Stimulated activated CD4-positive, alpha-beta T cell treated with anti-CD3 and anti-CD28 coated beads, Interleukin-4, amount 100 ng/mL, for 1 hour (primary cell): ENCODE measurements at places on chromosomes 4 and X.
A peak's percentile ranks its signal among the peaks of the same experiment; 100 is the strongest.

DNA sequence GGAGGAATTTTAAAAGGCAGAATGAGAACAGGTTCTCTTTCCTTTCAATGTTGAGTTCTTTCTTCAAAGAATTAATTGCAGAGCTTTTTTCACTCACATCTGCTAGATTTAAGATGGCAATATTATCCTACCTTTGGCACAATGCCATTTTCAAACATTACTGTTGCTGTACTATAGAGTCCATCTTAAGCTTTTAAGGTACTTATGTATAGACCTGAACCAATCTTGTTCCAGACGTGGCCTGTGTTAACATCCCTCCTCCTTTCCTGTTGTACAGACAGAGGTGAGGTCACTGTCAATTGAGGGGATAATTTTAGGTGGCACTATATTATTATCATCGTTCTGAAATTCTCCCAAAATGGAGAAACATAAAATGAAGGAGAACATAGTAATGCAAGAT is 53.0 kb upstream of the MYOZ2 start:
- DNase-seq, result no peak

DNA sequence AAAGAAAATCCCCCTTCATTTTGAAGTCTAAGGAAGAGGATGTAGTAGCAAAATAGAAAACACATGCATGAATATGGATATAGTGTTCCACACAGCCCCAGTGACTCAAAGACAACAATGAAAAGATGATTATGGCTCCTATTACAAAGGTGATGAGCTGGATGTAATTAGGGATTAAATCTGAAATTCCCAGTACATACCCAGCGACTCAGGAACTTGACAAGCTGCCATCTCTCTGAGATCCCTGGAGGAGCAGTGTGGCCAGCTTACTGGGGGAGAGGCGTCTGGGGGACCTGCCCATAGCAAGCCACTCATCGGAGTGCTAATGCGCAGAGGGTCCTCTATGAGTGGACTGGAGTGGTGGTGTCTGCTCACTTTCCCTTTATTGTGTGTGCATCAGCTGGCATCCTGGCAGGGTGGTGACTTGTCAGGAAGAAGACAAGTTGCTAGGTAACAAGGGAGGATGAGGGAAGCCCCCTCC is 42.7 kb upstream of the MGST2 start:
- no peak for DNase-seq

DNA sequence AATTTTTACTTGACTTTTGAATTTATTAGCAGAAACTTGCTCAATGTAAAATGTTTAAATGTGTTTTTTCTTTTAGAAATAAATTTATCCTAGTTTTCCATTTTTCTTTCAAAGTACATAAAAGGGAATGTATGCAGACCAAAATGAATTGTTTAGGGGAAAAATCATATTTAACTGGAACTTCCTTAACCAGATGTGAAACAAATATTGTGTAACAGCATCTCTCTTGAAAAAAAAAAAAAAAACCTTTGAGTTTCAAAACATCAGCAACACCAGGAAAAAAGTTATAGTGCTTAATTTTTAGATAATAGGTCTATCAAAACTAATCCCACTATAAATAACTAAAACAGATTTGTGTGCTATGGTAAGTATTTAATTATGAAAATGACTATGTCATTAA is 14.5 kb upstream of the CCNA2 start:
- no peak for DNase-seq

- DNase-seq, result peak; percentile 35
Observed at GRCh38 chrX:102155806-102156179, at the start of gene BEX5. BEX5 (minus strand) TSS chrX:102155977; CDS start chrX:102154265, 1,712 bp downstream.

DNA sequence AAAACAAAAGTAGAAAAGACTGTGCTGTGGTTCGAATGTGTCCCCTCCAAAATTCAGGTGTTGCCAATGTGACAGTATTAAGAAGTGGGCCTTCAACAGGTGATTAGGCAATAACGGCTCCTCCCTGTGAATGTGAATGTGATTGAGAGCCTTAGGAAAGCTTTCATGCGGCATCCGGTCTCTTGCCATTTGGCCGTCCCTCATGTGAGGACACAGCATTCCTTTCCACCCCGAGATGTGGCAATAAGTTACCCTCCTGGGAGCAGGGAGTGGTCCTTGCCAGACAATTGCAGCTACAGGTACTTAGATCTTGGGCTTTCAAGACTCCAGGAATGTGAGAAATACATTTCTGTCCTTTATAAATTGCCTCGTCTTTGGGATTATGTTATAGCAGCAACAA is 129.3 kb downstream of the CPEB2 start:
- DNase-seq, result no peak

GRCh38 chrX:149040873-149041535 is 464.1 kb downstream of the IDS start:
- DNase-seq, result no peak

- no peak for DNase-seq
Observed at GRCh38 chr4:75235359-75235951, 278.7 kb downstream of the RCHY1 start.

- DNase-seq, result no peak
Observed at GRCh38 chr4:139814323-139815015, 148.8 kb downstream of the MGST2 start.

DNA sequence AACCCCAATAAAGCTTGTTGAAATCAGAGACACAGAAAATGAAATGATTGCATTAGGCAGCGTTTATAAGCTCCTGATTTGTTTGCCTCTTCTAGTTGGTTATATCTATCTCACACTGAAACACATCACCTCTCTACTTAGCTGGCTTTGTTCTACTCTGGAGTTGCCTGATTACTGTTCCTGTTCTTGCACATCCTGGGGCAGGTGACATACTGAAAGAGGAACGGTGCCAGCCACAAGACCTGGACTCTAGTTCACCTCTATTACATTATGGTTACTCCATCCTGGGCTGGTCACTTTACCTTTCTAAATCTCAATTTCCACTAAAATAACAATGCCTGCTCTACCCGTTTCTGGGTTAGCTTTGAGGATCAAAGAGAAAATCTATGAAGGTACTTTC is 47.9 kb downstream of the TRIM2 start:
- DNase-seq, result no peak

DNA sequence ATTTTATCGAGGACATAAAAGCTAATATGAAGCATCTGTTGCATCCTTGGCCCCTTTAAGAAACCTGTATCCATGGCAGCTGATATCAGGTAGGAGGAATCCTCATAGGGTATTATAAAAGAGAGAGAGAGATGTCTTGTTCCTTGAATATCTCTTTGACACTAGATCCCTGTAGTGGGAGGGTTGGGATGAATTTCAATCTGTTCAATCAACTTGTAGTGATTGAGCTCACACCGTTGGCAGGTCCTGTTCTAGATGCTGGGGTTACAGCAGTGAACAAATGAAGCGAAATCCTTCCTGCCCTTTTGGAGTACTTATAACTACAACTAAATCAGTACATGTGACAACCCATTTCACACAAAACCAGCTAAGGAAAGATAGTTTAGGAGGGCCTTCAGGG is 35.3 kb upstream of the GATB start:
- no peak for DNase-seq

DNA sequence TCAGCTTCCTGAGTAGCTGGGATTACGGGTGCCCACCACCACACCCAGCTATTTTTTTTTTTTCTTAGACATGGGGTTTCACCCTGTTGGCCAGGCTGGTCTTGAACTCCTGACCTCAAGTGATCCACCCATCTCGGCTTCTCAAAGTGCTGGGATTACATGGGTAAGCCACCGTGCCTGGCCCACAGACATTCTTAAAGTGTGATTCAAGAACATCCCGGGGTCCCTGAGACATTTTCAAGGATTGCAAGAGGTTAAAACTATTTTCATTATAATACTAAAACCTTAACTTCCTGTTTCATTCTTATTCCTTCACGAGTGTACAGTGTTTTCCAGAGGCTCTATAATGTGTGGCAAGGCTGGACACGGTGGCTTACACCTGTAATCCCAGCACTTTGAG is 318.7 kb downstream of the CAMK2D start:
- no peak for DNase-seq

DNA sequence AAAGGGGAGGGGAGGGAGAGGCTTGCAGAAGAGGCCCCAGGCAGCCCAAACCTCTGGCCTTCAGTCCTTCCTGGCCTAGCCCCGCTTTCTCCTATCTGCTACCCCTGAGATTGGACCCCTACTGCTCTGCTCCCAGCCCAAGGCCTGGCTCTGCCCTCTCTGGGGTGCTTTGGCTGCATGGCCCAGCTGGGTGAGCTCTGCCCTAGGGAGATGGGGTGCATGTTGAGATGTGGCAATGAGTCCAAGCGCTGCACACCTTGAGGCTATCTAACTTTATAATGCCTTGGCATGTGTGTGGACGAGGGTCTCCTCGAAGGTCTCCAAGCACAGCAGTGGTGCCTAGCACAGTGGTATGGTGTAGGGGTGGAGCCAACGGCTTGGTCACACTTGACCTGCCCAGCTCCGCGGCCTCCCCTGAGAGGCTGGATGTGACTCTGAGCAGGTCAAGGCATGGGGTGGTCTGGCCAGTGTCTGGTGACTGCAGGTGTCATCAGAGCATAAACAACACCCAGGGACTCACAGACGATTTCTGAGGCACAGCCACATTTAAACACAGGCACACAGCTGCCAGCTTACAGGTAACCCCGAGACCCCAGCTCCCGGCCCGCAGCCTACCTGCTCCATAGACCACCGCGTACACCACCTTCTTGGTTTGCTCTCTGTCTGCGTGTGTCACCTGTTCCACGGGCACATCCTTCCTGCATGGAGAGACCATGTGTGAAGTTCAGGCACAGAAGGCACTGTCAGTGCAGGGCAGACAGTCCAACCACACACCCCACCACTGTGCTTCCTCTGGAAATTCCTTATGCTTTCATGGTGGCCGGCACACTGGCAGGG is 36.3 kb downstream of the NAT8L start:
- no peak for DNase-seq

GRCh38 chr4:89868999-89869589 is 25.6 kb upstream of the MMRN1 start:
- DNase-seq, result no peak

GRCh38 chrX:111823128-111823527 is 52.9 kb upstream of the TRPC5OS start:
- DNase-seq, result no peak

GRCh38 chr4:70306076-70306475 is 28.7 kb upstream of the CABS1 start:
- no peak for DNase-seq

DNA sequence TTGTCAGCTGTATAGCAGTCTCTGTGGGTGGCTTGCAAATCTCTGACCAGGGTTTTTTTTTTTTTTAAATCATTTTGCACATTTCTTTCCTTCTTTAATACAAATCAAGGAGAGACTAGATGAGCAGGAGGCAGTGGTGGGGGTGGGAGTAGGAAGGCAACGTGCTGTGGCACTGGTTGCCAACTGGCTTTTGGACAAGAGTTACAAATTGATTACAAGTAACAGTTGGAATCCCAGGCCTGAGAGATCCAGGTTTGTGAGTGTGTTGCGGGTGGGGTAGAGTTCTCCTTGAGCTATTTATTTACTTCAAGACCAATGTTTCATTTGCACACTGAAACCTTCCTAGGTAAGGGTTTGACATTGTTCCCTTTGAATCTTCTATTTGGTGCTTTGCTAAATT is 325.3 kb downstream of the AFF2 start:
- no peak for DNase-seq

- no peak for DNase-seq
Observed at GRCh38 chr4:101049549-101050001, 297.8 kb downstream of the PPP3CA start.

DNA sequence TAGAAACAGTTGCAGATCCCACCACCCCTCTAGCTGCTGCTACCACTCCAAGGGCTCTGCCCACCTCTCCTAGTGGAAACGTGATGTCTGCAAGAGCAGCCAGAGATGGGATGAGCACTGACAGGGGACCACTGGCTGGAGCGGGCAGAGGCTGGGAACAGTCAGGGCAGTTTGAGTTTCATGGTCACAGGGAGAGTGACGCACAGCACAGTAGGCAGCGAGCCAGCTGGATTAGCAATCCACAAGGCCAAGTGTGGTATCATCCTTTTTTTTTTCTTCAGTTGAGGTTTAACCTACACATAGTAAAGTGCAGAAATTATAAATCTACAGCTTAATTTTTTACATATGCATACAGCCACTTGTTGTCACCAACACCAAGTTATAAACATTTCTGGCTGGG is 6.4 kb upstream of the SCML2 start:
- no peak for DNase-seq
